ENCODE measurements at places on chromosomes 11 and 22.

- no peak for DNase-seq
Measured at GRCh38 chr22:42397332-42398249, 34.6 kb downstream of the NFAM1 start.

GRCh38 chr11:116043857-116044256, 539.6 kb upstream of the CADM1 start:
- DNase-seq: no peak

GRCh38 chr11:36070954-36071330, 127.1 kb downstream of the LDLRAD3 start:
- DNase-seq: no peak

- no peak for DNase-seq
Measured at GRCh38 chr11:55942785-55943392, 6.7 kb upstream of the OR5I1 start.

GRCh38 chr11:35151683-35152280, 12.8 kb downstream of the CD44 start:
- DNase-seq: no peak
